A549 (cell line): ENCODE measurements at places on chromosomes 3 and 15. TPM values are rescaled to one million over a fixed set of nuclear protein-coding genes. Genes with fewer than 3 reads are reported as not detected.

DNA sequence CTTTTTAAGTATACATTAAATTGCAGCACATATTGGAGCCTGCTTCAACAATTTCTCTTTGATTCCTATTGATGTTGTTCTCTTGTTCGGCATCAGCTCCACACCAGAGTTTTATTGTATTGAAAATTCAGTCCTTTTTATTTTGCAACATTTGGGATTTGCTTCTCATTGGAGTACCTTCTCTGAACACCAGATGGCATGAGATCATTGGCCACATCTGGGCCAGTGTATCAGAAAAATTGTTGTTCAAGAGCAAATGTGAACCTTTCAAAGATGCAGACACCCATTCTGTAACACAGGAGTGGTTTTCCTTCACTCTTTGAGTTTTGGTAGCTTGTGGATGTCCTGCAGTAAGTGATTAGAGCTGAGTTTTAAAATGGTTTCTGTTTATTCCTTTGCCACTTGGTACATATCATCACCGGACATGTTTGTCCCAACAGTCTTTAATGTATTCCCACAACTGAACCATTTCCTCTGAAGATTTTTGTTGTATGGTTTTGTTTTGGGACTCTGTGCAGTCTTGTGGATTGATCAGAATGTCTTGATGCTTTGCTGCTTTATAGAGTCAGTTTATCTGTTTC lies 96.1 kb downstream of the MCTP2 start:
- DNase-seq = peak; percentile 42

Gene GOLGA6D
- 0.04 to 0.05 TPM in 2 of 3 replicates, not detected in the other for polyA plus RNA-seq

- peak; percentile 51 for DNase-seq
Measured at GRCh38 chr3:141738891-141739363, 829 bp downstream of the RNF7 start.

Gene ZDHHC19
- polyA plus RNA-seq = 0.12 to 0.15 TPM in 2 of 3 replicates, not detected in the other

DNA sequence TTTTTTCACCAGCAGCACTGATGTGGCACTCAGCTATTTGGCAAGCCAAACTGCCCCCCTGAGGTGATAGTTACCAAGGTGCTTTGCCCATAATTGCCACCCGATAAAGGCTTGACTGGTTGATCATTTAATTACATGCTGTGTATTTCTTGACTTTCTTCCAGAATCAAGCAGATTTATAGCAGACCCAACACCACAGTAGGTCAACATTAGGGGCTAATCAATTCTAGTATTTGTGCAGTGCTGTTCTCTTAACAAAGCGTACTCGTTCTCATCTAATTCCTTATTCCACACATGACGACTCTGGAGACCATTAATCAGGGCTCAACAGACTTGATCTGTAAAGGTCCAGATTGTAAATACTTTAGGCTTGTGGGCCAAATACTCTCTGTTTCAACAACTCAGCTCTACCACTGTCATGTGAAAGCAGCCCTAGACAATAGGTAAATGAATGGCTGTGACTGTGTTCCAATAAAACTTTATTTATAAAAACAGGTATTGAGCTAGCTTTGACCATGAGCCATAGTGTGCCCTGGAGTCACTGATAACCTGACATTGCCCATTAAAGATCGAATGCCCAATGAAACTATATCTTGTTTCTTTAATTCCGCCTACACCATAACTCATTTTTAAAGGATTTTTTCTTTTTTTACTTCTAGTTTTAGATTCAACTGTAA lies 119.1 kb upstream of the TMC3 start:
- DNase-seq = no peak

Gene DUSP7
- polyA plus RNA-seq = 4.8 TPM in 3 replicates

DNA sequence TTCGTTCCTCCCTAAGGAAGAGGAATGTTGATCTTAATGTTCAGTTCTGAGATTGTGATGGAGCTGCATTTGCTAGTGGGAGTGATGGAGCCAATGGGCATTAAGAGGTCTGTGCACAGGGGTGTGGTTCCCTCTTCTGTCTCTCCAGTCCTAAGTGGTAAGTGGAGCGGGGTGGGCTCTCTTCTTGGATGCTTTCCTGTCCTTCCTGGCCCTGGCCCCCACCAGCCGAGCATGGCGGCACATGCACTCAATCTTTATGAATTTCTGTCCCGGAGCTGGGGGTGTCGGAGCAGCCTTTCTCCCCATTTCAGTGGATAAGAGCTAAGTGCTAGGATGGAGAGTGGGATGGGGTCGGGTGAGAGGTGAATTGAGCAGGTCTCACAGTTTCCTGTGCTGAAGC lies 37.6 kb upstream of the ADCY5 start:
- no peak for DNase-seq

Gene BFSP2
- polyA plus RNA-seq = not detected in 3 replicates

DNA sequence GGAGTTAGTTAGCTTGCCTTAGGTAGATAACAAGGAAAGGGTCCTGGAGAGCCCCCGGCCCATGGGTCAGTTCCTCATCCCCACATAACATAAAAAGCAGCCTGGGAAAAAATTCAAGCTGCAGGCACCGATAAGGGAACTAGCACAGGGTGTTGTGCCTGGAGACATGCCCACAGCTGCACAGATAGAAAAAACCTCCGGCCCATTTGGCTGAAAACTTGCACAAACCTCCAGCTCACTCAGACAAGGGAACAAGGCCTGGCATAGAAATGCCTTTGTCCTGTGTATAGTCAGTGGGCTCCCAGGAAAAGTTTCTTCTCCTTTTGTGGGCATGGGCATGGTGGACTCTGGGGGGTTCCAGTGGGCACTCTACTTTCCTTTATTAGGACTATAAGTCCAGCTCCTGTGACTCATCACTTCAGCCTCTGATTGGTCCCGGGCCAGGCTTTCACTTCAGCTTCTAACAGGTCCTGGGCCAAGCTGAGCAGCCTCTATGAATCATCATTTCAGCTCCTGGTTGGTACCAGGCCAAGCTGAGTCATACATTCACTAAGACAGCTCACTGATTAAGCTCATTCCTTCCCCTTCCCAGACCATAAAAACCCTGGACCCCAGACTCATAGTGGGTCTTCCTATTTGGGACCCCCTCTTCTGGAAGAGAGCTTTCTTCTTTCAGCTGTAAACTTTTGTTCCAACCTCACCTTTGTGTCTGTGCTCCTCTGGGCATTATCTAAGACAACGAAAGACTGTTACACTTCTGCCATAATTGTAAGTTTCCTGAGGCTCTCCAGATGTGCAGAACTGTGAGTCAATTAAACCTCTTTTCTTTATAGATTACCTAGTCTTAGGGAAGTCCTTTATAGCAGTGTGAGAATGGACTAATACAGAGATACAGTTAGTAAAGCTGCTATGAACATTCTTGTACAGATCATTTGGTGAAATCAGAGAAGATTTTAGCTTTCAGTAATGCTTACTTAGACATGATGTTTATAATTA lies 348.0 kb upstream of the DPPA4 start:
- DNase-seq = peak; percentile 60

Gene COLQ
- 0.63 to 0.80 TPM (median 0.71 TPM) in 3 replicates for polyA plus RNA-seq

Gene RETNLB
- not detected in 3 replicates for polyA plus RNA-seq

GRCh38 chr3:20809356-20809755 lies 623.4 kb upstream of the SGO1 start:
- DNase-seq = no peak

DNA sequence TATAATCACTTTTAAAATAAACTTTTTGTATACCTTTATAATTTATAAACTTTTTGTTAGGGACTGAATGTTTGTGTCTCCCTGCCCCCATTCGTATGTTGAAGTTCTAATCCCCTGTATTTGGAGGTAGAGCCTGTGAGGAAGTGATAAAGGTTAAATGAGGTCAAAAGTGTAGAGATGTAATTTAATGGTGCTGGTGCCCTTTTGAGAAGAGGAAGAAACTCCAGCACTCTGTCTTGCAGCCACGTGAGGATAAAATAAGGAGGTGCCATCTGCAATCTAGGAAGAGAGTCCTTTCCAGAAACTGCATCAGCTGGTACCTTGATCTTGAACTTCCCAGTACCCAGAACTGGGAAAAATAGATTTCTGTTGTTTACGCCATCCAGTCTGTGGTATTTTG lies 106.1 kb upstream of the RGMA start:
- no peak for DNase-seq

Gene GOLGA8J
- 0.07 to 0.23 TPM in 2 of 3 replicates, not detected in the other for polyA plus RNA-seq

Gene REC114
- not detected in 3 replicates for polyA plus RNA-seq

- DNase-seq = no peak
Measured at GRCh38 chr3:150975086-150975991, 2.8 kb upstream of the CLRN1 start.

DNA sequence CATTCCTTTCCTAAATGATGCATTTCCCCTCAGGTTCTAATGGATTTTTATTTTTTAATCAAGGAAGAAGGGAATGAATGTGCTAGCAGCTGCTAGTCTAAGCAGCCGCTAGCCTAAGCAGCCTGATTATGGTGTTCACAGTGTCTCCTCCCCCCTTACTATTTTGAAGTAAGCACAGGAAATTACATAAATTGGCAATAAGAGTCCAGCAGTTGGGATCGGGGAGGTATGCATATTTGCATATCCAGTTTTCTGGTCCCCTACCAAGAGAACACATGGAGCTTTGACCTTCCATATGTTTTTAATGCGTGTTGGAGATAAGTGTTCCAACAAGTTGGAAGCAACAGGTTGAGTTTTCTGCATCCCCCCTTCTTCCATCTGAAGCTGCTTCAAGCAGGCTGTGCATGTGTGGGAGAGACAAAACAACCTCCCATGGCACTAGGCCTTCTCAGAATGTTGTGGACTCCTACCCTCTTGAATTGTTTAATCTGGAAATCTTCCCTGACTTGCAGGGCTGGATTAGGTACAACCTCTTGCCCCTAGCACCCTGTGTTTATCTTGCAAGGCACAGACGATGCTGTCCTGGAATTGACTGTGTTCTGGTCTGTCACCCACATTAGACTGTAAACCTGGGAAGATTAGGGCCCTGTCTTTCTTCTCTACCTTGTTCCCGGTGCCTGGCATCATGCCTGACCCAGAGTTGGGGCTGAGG lies 124.8 kb upstream of the LRIG1 start:
- no peak for DNase-seq

Gene SLC27A2
- 36.0 to 45.2 TPM (median 39.7 TPM) in 3 replicates for polyA plus RNA-seq

Gene GOLGA8R
- polyA plus RNA-seq = 0.49 to 0.56 TPM (median 0.50 TPM) in 3 replicates

GRCh38 chr3:56113231-56113630 lies 355.0 kb downstream of the ERC2 start:
- no peak for DNase-seq

DNA sequence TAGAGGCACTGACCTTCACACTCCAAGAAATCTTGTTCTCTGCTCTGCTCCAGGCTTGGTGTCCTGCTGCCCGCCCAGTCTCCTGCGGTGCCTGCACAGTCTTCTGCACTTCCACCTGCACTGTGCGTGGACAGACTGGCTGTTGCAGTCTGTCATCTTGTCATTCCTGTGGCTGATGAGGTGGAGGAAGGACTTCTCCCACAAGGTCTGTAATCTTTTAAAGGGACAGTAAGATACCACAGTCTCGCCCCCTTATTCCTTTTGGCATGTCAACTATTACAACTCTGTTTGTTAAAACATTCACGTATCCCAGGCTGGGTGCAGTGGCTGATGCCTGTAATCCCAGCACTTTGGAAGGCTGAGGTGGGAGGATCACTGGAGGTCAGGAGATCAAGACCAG lies 54.1 kb upstream of the IGF2BP2 start:
- DNase-seq = no peak

DNA sequence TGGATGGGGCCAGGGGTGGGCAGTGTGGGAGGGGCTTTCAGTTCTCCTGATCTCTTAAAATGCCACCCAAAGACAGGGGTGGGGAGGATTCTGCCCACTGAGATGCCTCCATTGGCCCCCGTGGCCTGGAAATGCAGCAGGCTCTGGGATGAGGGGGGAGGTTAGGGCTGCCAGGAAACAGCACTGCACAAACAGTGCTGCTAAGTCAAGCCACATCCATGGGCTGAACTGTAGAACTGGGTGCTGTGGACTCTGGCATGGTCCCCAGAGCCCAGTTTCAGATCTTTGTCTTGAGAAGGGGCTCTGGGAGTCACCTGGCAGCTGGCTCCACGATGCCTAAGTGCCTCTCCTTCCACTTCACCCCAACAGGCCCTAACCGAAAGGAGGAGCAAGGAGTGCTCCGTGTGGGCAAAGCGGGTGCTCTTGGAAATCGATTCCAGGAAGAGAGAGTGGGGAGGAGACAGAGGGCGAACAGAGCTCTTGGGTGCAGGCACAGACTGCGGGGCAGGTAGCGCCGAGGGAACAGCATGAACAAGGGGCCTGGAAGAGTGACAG lies 7.8 kb downstream of the PLA2G4E start:
- DNase-seq = no peak

- no peak for DNase-seq
Measured at GRCh38 chr3:53511246-53511645, 16.8 kb downstream of the CACNA1D start.

Gene ARGFX
- not detected in 3 replicates for polyA plus RNA-seq

DNA sequence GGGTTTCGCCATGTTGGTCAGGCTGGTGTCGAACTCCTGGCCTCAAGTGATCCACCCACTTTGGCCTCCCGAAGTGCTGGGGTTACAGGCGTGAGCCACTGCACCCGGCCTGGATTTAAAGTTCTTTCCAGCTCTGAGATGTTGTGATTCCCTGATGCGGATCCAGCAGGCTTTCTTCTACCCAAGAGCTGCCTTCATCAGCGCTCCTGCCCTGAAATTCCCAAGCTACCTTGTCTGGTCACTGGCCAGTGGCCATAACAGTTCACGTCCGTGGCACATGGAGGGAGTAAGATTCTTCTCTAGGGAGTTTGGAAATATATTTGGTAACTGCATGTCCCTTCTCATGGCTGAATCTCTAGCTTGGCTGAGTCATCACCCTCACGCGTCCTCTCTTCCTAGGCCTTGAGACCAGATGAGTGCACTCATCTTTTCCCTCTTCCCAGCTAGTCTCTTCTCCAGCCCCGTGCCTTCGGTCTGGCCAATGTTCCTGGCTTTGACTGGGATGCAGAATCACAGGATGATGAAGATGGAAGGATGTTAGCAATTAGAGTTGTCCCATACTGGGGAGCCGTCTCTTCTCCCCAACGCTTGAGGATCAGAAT lies 29.8 kb upstream of the APOD start:
- no peak for DNase-seq

DNA sequence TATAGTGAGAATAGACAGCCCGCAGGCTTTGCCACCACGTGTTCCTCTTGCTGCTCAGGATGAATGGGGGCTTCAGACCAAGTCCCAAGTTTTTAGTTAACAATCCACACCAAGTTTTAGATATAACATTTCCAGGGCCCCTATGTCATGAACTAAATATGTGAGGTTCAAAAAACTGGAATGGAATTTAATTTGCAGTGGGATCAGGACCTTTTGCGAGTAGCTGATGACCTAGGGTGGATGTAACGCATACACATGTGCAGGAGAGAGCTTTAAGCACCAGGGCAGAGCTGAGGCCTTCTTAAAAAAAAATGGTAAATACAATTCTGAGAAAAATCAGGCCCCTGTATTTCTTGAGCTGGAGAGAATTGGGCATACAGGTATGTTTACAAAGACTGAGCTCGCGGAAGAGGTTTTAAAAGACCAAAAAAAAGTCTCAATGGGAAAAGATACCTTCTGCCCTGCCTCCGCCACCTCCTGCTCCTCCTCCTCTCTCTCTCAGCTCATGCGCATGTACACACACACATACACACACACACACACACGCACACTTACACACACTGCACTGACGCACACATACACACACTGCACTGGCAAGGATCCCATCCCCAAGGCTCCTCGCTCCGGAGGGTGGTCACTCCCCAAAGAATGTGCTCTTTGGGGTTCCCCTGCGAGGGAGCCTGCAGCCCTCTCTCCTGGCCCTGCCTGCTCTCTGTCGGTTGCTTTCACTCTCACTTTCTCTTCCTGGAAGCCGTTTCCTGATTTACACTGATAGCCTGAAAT lies 48.2 kb upstream of the IGF1R start:
- no peak for DNase-seq

Gene ACTC1
- 0.43 to 1.1 TPM (median 1.0 TPM) in 3 replicates for polyA plus RNA-seq
